ENCODE measurements at places on chromosomes 2 and 18.

DNA sequence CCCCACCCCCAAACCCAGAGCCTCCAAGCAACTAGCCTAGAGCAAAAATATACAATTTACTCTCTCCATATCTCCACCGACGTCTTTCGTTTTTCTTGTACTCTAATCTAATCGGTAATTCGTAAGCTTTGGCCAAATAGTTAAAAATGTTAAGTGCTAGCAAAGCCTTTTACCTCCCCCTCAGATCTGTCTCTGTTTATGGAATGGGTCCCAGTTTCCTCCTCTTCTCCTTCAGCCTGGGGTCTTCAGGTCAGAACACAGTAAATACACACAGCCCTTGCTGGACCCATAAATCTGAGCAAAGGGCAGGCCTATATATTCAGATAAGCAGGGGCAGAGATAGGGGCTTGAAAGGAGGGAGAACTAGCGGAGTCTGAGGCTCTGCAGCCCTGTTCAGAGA lies 267.4 kb downstream of the MEIS1 start:
- no peak for DNase-seq

GRCh38 chr2:172090044-172090961 lies 5.0 kb downstream of the DLX1 start:
- no peak for DNase-seq

GRCh38 chr18:49362431-49362830 lies 98.0 kb downstream of the DYM start:
- DNase-seq = no peak

DNA sequence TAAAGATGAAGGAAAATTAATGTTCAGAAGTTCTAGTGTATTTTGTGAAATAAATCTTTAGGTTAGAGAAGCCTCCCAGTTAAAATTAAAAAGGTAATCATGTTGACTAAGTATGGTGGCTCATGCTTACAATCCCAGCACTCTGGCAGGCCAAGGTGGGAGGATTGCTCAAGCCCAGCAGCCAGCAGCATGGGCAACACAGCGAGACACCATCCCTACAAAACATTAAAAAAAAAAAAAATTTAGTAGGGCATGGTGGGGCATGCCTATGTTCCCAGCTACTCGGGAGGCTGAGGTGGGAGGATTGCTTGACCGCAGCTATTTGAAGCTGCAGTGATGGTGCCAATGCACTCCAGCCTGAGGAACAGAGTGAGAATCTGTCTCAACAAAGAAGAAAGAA lies 17.9 kb downstream of the XPO1 start:
- no peak for DNase-seq

DNA sequence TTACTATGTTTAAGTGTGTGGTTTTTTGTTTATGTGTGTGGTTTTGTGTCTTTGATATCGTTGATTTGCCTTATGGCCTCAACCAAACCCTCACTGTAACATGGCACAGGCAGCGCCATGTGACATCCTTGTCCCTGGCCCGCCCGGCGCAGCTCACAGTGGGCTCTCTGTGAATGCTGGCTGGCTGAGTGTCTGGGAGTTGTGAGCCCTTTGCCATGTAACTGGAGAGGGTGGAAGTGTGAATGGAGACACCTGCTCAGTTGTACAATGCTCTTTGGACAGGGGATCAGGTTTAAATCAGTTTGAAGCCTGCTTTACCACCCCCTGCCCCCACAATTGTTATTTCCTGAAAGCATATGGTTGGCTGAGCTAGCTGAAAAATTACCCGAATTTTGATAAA lies 41.8 kb downstream of the TCF7L1 start:
- DNase-seq = no peak

DNA sequence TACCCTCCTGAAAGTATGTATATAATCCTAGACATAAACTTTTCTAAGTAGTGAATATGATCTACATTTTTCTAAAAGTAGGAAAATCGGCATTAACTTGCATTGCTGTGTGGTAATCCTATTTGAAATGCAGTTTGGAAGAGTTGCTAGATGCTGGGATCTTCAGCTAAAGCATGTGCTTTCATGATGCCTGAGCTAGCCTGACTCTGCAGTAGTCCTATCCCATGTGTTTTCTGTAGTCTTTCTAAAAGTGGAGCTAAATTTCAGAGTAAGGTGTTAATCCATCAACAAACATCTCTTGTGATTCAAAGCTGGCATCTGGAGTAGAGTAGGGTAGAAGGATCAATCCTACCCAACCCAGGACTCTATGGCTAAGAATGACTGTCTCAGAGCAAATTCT lies 229.4 kb downstream of the THSD7B start:
- DNase-seq = no peak

DNA sequence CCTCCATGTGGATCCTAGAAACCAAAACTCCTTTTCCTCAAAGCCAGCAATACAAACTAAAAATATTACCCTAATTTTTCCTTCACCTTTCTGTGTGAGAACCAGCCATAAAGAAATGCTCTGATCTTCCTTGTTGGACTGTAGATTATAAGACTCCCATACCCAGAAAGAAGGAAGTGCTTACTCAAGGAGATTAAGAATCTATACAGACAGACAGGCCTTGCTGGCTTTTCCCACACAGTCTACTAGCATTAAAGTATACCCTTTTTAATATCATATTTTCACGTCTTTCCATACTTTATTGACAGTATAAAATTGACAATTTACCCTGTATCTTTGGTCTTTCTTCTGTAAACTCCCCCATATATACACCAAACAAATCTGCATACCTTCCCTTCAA lies 139.0 kb downstream of the GULP1 start:
- DNase-seq = no peak

- DNase-seq = no peak
Measured at GRCh38 chr18:34993289-34993688, 47.9 kb upstream of the MAPRE2 start.

- DNase-seq = no peak
Measured at GRCh38 chr2:40102447-40102846, 323.4 kb upstream of the THUMPD2 start.

- DNase-seq = no peak
Measured at GRCh38 chr2:60979231-60979630, 38.3 kb upstream of the PEX13 start.

DNA sequence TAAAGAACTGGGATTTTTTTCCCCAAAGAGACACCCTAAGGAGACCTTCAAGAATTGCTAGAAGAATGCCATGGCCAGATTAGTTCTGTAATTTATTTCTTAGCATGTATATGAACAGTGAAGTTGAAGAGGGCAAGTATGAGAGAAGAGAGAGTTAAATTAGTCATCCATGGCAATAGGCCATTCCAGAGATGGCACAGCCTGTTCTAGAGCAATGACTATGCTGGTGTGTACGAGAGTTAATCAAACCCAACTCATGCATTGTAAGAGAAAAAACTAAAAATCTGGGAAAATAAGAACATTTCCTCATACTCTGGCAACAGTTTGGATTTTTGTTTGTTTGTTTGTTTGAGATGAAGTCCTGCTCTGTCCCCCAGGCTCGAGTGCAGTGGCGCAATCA lies 112.1 kb upstream of the PIK3C3 start:
- no peak for DNase-seq

DNA sequence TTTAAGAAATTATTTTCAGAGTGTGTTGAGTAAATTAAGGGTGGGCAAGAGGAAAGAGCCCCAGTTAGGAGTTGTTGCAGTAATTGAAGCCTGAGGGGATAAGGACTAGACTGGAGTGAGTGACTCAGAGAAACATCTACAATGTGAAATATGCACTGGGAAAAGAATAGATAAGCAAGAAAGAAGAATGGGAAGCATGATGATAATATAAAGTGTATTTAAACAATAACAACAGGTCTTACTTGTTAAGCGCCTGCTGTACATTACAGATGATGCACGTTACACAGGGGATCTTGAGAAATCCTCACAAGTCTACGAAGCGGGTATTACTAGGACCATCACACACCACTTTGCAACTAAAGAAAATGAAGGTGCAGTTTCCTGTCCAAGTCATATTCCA lies 73.6 kb upstream of the STK17B start:
- DNase-seq = no peak

DNA sequence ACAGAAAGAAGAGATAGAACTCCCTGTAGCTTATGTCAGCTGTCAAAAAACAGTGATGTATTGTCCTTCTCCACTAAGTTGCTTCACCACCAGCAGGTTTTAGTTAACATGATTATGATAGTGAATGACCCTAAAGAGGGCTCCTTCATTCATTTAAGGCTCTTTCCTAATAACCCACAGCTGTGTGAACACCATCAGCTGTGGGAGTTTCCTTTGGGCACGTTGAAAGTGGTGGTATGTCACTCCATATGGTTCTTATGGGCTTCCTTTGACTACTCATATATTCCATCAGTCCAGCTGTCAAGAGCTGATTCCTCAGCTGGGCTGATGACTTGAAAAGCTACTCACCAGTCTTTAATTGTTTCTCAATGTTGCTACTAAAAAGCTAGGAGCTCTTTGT lies 210.3 kb downstream of the UBE2E3 start:
- DNase-seq = no peak

DNA sequence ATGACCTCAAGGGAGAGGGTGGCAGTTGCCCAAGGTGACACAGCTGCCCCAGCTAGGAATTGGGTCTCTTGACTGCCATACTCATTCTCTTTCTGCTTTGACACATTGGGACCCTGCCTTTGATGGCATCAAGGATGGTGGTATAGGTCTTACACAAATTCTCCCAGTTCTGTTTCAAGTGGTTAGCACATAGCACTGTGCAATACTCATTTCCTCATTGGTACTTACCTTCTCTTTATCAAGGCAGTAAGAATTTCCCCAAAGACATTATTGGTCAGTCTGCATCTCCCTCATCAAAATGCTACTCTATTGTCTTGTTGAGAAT lies 35.9 kb upstream of the CCDC93 start:
- no peak for DNase-seq

GRCh38 chr2:134900151-134900550 lies 18.5 kb upstream of the CCNT2 start:
- no peak for DNase-seq

GRCh38 chr2:134838143-134838620 lies at the start of gene ACMSD:
Gene ACMSD (plus strand): TSS chr2:134838616. CDS start chr2:134838683, 67 bp downstream.
- no peak for DNase-seq

DNA sequence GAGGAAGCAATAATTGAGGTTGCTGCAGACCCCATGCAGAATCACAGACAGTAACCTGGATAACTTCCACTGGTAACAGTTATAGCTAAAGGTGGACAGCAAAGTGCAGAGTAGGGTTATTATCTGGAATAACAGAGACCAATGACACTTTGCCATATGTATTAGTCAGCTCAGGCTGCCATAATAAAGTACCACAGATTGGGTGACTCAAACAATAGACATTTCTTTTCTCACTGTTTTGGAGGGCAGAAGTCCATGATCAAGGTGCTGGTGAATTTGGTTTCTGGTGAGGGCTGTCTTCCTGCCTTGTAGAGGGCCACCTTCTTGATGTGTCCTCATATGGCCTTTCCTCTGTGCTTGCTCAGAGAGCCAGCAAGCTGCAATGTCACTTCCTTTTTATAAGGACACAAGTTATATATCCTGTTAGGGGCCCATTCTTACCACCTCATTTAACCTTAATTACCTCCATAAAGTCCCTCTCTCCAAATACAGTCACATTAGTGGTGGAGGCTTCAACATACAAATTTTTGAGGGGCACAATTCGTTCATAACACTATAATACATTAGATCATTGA lies 191.0 kb upstream of the LRP1B start:
- no peak for DNase-seq

GRCh38 chr2:216064014-216064630 lies 17.5 kb downstream of the PECR start:
- DNase-seq = no peak

DNA sequence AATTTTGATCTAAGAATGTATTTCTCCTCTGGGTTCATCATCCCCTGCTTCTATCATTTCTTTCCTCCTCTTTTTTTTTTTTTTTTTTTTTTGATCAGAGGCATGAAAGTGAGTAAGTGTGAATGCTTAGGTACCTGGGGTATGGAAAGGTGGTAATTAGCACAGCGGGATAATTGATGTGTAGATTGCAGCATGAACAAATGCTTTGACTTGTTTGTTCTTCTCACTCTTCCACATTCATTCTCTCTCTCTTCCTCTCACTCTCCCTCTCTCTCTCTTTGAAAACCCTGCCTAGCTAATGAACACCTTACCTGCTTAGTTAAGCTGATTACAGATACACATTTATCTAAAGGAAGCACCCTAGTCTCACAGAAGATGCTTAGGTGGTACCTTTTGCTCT lies 74.7 kb downstream of the ZEB2 start:
- DNase-seq = no peak

- no peak for DNase-seq
Measured at GRCh38 chr2:207724113-207724512, 12.7 kb downstream of the CCNYL1 start.

- no peak for DNase-seq
Measured at GRCh38 chr18:26650310-26651268, 102.2 kb upstream of the KCTD1 start.

DNA sequence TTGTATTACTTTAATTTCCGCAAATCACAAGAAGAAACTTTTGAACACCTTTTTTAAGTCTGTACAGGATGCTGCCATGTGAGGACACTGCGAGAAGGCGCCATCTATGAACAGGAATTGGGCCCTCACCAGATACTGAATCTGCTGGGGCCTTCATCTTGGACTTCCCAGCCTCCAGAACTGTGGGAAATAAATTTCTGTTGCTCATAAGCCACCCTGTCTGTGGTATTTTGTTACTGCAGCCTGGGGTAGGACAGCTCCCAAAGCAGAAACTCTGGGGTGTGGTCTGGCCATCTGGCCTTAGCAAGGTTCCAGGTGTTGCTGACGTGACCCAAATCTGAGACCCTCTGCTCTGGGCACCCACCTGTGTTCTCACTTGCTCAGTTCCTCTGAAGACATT lies 16.5 kb downstream of the UXS1 start:
- no peak for DNase-seq

DNA sequence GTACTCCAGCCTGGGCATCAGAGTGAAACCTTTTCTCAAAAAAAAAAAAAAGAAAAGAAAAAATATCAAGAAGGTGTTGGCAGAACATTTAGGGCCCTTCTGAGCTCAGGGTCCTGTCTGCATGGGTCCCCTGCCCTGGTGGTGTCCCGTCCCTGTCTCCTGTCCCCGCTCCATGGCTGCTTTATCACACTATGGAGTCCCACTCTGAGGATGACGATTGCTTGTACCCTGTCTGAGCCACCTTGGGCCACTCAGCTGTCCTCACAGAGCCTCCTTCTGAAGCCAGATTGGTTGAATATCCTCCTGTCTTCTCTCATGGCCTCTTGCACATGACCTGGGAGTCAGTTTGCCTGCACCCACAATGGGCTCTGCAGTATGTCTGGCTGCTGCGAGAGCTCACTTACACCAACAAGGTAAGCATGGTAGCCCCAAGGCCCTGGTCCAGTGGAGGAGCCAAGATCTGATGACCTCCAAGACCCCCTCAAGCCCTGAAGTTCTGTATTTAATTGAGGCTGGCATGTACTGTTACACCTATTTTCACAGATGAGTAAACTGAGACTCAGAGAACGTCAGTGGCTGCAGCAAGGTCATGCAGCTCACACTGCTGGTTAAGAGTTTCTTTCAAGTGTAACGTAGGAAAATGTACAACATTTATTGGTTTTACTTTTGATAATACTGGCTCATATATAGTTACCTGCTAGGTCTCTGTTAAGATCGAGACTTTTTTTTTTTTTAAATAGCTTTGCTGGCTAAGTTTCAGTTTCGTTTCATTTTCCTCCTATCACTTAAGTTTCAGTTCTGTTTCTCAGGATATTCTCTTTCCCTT lies 16.9 kb upstream of the ZCCHC2 start:
- peak; percentile 19 for DNase-seq

- DNase-seq = no peak
Measured at GRCh38 chr2:21118302-21118920, 5.4 kb upstream of the TDRD15 start.

All from stimulated activated naive CD4-positive, alpha-beta T cell treated with Interleukin-2 at 50 U/mL for 16 hours (primary cell).